ENCODE measurements at places on chromosomes 3 and 15.

DNA sequence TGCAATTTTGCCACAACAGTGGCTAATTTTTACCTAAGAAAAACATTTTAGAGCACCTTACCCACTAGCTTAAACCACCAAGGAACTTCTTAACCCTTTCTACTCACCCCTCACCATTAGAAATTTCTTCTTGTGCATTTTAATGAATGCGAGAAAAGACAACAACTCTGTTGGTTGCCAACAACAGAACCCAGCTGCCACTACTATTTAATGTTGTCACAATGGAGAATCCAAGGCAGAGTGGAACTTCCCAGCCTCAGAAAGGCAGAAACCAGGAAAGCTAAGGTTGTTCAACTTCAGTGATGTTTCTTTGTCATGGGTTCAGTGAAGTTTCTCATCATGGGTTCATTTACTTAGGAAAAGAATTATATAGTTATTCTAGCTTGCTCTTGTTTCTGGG is 325.2 kb upstream of the ARL6 start:
- DNase-seq = no peak

GRCh38 chr3:150254309-150254708 is 153.8 kb upstream of the TSC22D2 start:
- no peak for DNase-seq

DNA sequence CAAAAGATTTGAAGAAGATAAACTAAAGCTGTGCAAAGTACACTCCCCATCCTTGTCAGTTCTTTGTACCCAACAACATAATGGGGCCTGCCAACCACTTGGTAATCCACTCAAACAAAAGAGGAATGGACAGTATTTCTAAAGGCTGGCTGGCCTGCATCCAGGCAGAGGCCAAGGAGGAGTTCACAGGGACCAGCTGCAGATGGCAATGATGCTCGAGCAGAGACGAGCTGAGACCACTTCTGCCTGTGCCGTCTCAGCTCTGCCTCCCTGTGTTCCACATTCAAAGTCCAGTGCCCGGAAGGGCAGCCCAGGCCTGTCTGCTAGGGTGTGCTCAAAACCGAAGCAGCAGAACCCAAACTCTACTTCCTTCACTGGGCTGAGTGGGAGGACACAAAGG is 14.3 kb downstream of the CXCR6 start:
- no peak for DNase-seq

DNA sequence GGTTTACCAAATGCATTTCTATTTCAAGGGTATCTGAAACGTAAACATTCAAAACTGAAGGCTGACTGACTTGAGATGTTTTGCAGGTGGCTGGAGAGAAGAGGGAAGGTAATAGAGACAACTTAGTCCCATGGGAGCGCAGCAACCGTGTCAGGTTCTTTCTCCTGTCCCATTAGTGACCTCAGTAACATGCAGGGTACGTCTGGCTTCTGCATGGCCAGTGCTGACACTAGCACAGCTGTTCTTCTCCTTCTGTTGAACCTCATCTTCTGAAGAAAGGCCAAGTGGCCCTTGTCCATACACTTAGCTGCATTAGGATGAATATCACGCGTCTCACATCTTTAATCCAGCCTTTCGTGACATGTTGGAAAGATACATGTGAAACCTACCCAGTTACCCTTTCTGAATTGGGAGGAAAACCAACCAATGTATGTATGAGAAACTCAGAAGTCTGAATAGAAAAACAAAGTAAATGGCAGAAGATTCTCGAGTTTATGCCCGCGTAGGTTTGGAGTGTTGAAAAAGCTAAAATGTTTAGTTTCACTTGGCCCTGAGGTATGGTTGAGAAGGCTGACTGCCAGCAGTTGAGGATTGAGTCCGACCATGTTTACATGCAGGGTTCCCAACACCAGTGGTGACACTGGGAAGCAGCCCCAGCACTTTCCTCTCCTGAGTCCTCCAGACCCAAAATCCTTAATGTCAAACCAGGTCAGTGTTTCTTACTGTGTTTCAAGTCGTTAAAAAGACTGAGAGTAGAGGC is 10.3 kb downstream of the NCBP2 start:
- no peak for DNase-seq

DNA sequence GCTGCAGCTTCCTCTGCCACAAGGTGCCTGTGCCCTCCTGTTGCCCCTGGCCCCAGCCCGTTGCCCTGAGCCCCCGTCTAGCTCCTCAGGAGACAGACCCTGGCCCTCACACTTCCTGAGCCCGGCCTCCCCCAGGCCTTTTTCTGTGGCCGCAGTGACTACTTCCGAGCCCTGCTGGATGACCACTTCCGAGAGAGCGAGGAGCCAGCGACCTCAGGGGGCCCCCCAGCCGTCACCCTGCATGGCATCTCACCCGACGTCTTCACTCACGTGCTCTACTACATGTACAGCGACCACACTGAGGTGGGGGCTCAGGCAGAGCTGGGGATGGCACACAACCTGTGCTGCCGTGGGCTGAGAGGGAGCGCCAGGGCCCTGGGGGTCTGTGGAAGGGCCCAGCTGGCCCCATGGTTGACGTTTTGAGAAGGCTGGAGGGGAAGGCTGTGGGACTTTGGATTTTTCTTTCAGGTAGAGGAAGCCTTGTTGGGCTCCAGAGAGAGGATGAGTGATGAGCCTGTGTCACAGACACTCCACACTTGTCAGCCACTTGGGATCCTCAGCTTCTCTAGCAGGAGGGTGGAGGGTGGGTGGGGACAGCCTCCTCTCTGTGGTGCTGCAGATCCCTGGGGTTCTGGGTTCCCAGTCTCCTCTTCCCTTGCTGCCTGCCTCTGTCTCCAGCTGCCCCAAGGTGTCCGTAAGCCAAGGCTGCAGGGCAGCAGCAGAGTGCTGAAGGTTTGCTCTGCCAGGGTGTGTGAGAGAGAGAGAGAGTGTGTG is 5.0 kb downstream of the ABTB1 start:
- DNase-seq = peak; percentile 2

- no peak for DNase-seq
These were observed 231.3 kb upstream of the KCNMB2 start for GRCh38 chr3:178304758-178305467.
